ENCODE measurements at places on chromosomes 2 and 18.

DNA sequence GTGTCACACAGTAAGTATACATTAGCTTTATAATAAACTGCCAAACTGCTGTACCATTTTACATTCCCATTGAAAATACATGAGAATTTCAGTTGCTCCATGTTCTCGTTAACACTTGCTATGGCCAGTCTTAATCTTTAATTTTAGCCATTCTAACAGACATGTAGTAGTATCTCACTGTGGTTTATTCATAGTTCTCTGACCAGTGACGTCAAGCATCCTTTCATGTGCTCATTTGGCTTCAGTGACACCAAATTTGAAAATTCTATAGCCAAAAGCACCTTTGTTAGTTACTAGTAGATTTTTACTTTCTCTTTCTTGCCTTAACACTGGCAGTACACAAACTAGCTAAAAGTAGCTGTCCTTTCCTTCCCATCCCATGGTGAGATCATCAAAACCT is 43.0 kb downstream of the CYP1B1 start:
- no peak for DNase-seq

GRCh38 chr2:79850912-79851311 is 338.1 kb downstream of the CTNNA2 start:
- DNase-seq = no peak

- no peak for DNase-seq
These were observed 5.0 kb downstream of the MGAT5 start for GRCh38 chr2:134258684-134259388.

DNA sequence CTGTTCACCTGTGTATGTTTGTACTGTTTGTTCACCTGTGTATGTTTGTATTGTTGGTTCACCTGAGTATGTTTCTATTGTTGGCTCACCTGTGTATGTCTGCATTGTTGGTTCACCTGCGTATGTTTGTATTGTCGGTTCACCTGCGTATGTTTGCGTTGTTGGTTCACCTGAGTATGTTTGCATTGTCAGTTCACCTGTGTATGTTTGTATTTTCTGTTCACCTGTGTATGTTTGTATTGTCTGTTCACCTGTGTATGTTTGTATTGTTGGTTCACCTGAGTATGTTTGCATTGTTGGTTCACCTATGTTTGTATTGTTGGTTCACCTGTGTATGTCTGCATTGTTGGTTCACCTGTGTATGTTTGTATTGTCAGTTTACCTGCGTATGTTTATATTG is 14.6 kb downstream of the ADI1 start:
- DNase-seq = no peak

DNA sequence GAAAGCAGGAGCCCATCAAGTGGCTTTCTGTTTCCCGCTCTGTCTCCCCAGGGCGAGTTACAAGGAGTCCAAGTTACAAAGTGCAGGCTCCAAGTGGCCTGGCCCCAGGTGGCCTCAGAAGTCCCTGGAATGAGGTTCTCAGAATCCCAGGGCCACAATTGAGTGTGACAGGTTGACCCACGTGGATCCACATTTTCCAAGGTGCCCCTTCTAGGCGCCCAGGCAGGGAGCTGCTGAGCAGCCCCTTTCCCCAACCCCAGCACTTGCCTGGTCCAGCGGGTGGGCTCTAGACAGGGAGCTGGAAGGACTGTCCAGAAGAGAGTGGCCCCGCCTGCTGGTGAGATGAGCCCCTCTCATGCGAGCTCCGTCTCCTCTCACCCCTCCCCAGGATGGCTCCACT is 253.4 kb downstream of the CYP26B1 start:
- DNase-seq = no peak

GRCh38 chr2:207767461-207768167 is 2.1 kb downstream of the FZD5 start:
- peak; percentile 70 for DNase-seq

DNA sequence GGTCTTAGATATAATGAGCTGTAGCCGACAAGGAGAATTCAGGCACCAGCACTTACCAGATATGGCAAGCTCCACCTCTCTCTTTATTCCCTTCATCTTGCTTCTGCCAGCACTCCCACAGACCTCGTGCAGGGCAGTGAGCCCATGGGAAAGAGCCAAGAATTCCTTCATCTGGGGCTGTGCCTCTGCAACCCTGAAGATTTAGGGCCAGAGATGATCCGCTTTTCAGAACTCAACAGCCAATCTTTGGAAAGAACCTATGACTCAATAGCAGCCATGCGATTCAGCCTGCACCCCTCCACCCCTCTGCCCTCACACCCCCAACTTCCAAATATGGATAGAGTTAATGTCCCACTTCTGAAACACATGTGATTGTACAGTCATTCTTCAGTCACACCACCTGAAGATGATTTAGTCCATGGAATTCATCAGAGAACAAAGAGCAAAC is 533.7 kb upstream of the TNP1 start:
- DNase-seq = no peak

DNA sequence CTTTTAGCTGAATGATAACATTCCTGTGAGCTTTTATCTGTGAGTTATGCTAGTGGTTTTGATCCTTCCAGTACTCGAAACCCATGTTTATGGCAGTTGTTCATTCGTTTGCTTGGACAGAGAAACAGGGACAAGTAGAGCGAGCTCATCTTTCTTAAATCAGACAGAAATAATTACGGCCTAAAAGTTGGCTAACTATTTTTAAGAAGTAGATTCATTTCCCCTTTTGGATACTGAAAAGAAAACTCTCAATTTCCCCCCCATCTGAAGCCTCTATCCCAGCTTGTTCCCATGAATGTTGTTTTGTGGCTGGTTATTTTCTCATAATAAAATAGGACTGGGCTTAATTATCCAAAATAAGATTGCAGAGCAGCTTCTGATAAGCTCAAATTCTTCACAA is 67.1 kb downstream of the ANTXR1 start:
- no peak for DNase-seq

GRCh38 chr2:122635686-122636085 is 880.2 kb downstream of the TSN start:
- DNase-seq = no peak

- DNase-seq = peak; percentile 24
These were observed 14.0 kb upstream of the PRKCE start for GRCh38 chr2:45637440-45637839.

- no peak for DNase-seq
These were observed 227.9 kb upstream of the CDH7 start for GRCh38 chr18:65522907-65523306.

DNA sequence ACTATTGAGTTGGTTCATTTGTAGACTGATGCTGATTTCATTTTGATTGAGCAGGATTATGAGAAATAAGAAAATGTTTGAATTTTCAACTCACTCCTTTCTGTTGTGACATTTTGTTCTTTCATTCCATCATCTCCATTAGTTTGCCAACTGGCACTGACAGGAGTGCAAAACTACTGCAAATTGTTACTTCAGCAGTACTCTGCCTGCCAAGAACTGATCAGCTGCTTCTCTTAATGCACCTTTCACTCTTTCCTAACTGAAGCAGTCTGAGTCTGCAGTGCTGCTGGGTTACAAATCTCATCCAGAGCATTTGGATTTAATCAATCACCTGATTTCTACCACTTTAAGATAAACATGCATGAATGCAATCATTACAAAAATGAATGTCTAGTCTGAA is 70.9 kb downstream of the TMEFF2 start:
- DNase-seq = no peak

GRCh38 chr2:53630026-53630606 is 137.5 kb upstream of the CHAC2 start:
- DNase-seq = no peak

- DNase-seq = no peak
These were observed 3.2 kb upstream of the TGOLN2 start for GRCh38 chr2:85330839-85331636.

GRCh38 chr18:45050712-45051601 is 370.3 kb downstream of the SETBP1 start:
- DNase-seq = no peak

DNA sequence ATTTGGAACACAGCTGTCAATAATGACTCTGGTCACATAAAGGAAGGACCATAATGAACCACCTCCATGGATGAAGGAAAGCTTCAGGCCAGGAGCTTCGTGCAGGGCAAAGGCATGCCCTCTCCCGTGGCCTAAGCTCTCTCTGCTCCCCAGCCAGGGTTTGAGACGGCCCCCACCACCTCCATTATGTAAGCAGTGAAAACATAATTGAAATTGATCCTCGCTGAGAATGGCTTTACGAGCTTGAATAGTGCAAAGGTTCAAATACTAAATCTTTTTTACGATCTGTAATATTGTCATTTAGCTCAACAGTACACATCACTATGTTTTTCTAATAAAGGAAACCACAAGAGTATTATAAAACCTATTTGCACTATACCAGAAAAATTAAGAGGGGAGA is 5.2 kb upstream of the EDAR start:
- DNase-seq = no peak

GRCh38 chr18:74397572-74397971 is 59.5 kb downstream of the DIPK1C start:
- no peak for DNase-seq

- peak; percentile 58 for DNase-seq
These were observed 467.5 kb downstream of the FBXO15 start for GRCh38 chr18:73679941-73680712.

DNA sequence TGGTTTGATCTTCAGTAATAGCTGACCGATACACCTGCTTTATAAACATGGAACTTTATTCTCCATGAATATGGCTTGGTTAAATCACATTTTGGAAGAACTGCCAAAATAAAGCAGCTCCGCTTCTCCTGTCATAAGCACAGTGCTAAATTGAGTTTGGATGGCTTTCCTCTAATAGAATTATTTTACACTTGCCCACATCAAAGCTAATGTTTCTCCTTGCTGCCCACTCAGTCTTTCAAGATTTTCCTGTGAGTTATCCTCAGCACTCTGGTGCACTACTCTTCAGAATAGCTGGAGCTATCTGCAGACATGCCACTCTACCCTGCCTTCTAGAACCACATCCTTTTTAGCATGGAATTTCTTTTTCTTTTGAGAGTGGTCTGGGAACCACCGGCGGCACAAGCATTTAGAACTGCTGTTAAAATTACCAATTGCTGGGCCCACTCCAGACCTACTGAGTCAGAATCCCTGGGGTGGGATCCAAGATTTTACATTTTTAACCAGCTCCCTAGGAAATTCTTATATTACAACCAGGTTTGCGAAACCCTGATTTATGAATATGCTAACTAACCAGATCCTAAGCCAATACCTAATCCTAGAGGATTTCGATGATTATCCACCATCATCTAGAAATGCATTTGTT is 283.3 kb downstream of the AFF3 start:
- DNase-seq = no peak

DNA sequence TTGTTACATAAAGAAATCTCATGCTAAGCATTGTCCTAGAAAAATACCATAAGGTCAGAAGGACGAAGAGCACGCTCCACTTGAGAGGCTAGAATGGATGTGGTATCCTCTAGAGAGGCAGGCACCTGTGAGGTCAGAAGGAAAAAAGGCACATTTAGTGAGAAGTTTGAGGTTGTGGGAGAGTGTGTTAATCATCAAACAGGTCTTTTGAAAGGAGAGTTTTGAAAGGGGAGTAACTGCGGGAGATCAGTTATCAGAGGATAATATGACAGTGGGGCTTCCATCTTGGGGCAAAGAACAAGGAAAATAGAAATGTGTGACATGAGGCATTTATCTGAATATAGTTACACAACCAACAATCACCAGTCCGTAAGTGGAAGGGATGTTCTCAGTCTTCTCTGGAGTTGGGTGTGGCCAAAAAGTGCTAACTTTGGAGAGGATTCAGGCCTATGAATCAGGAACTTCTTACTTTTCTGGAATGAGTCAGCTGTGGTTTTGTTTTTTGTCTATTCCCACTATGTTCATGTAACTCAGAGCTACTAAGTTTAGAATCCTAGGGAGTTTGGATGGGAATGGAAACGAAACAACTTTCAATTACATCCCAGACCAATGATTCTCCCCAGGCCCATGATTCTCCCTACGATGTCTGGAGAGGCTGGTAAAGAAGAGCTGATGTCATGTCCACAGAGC is 451.4 kb upstream of the ST6GAL2 start:
- no peak for DNase-seq

DNA sequence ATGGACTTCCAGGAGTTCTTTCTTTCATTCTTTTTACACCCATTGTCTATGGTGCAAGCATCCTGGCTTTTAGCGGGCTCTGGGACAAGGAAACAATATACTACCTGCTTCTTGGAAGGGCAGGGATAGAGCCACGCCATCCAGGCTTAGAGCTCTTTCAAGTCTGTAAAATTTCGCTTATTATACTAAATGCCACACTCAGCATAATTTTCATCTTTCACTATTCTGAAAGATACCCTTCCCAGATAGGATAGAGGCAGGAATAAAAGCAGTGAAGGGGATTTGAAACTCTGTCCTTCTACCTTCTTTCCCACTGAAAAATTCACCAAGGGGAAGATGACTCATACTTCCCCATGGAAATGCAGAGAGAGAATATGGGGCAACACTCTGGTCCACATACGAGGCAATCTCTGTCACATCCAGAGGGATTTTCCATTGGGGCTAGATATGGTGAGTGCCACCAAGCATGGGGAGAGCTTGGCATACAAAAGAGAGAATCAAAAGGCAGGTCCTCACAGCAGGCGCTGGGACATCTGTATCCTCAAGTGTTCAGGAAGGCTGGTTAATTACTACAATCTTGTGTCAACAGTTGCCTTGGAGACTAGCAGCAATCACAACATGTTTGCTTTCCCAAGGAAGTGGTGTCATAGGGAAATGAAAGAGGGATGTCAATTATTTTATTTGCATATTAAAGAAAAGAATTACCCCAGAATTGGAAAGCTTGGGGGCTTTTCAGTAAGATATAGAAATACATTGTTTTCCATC is 127.6 kb downstream of the TDRD15 start:
- DNase-seq = no peak

DNA sequence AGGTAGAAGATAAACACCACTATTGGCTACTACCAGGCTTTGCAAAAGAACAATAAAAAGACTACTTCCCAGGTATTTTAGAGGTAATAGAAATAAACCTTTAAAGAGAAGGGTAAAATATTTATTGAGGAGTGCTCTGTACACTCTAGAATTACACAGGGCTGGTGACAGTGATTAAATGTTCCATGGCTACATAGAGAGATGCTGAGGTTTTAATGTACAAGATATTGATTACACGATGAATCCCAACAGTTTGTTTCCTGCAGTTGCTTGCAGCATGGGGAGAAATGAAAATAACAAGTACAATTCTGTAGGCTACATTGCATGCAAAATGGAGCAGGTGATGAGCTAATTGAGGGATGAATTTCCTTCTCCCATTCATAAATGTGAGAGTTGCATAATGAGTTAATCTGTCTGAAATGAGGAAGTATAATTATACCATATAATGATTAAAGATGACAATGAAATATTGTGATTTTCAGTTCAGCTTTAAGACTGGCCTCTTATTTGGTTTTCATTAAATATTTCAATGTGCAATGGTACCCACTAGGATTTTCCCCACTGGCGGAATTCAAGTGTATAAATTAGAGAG is 266.1 kb downstream of the SOCS6 start:
- no peak for DNase-seq
